ENCODE measurements at places on chromosomes 7 and 10.

DNA sequence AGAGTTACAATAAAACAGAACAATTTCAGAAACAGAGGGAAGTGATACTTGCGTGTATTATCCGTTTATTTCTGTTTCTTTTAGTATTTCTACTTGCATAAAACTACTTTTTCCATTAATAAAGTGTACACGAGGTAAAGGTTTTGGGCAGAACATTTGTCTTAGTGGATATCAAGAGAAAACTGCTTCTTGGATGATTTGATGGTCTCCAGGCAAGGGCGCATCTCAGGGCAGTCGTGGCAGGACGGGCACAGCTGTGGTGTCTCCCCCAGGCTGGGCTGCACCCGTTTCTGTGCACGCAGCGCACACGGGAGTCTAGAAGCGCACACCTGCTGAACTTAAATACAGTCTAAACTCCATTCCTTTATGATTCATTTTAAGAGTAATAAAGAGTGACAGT lies 23.4 kb upstream of the RNF32 start:
- no peak for DNase-seq

GRCh38 chr7:157495177-157495553 lies 158.4 kb downstream of the DNAJB6 start:
- no peak for DNase-seq

DNA sequence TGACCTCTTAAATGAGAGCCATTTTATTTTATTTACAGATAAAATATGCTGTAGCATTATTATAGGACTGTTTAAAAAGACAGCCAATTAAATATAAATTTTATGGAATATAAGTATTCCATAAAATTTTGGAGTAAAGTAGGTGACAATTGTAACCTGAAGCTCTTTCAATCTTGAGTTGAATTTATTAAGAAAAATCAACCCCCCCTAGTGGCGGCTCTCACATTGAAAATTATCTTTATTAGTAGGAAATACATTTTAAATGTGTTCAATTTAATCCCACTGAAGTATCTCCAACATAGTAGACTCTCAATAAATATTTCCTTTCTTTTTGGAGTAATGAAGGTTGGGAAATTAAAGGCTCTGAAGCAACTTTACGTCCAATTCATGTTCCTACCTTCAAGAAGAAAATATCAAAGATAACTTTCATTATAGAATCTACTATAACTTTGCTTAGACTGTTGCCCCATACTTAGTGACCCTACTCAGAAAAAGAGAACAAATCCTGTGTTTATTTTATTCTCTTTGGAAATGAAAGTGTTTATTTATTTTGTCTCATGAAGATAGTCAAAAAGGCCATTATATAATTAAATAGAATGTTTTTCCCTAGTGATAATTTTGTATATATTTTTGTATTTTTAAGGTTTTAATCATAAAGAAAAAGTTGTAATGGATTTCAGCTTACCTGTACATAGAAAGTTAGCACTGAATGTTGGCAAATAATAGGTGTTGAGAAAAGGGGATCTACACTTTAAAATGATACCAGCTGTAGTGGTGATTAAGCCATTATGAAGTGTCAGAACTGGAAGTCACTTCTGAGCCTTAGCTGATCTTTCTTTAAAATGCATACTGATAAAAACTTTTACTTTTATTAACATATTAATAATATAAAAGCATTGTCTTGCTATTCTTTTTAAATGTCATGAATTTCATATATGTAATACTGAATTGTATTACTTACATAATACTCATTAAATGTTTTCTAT lies 3.3 kb downstream of the AHR start:
- no peak for DNase-seq

GRCh38 chr10:72219235-72219814 lies 3.2 kb upstream of the ASCC1 start:
- no peak for DNase-seq

DNA sequence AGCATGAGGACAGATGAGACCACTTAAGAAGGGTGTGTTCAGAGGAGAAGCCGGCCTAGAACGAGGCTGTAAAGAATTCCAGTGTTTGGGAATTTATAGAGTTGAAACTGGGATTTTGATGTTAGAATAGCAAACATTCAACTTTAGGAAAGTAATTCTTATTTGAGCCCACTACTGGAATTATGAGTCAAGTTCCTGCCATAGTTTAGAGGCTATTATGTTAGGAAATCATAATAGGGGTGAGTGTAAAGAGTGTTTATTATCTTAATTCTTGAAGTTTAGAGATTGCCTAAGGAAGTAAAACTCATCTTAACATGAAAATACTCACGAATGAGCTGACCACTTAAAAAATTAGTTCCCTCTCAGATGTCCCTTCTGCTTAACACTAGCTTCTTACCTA lies 2.1 kb downstream of the CBLL1 start:
- no peak for DNase-seq

DNA sequence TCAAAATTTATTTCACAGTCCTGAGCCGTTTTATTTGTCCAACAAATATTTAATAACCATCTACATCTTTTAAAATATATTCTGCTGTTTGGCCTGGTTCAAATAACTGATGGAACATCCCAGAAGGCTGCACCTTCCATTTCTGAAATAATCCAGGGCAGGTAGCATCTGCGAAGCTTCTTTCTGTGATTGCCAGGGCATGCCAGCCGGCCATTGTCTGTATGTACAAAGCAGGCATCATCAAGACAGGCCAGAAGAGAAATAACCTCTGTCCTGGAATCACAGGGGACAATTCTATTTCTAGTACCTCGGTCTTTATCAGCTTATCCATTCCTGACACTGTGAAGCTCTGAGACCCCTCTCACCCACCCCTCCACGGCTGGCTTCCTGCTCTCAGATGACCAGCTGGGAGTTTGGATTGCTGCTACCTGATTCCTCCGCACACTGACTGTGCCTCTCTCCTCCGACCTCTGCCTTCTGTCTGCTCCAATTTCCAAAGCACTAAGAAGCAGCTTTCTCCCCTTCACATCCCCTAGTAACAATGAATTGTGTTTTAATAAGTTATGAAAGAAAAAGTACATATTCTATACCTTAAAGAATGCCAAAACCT lies 8.0 kb downstream of the DGKI start:
- DNase-seq = no peak

GRCh38 chr7:142414135-142414534 lies 156.3 kb upstream of the PRSS58 start:
- DNase-seq = no peak

- no peak for DNase-seq
Measured at GRCh38 chr10:126867567-126868365, 37.5 kb upstream of the DOCK1 start.

- DNase-seq = peak; percentile 67
Measured at GRCh38 chr10:104308439-104308903, 29.8 kb downstream of the ITPRIP start.

DNA sequence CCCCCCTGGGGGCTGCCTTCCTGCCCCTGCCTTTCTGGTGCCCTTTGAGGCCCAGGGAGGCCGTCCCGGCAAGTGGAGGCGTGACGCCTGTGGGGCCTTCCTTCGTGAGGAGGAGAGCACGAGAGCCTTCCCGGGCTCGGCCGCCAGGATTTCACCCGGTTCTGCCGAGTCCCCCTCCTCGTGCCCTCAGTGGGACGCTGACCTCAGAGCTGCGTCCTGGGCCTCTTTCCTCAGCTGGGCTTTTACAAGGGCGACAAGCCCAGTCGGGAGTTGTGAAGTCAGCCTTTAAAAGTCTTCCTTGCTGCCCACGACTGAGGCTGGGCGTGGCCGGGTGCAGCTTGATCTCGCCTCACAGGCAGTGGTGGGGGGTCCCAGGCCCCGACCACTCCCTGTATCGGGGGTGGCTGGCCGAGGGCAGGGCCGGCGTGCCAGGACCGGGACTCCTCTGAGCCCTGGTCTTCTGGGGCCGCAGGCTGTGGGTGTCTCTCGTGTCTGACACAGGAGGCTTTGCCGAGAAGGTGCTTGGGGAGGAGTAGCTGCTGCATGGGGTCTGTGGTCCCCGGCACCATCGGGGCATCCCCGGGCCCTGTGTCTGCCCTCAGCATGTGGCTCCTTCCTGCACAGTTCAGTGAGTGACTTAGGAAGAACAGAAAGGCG lies 41.8 kb downstream of the FAM20C start:
- DNase-seq = no peak

DNA sequence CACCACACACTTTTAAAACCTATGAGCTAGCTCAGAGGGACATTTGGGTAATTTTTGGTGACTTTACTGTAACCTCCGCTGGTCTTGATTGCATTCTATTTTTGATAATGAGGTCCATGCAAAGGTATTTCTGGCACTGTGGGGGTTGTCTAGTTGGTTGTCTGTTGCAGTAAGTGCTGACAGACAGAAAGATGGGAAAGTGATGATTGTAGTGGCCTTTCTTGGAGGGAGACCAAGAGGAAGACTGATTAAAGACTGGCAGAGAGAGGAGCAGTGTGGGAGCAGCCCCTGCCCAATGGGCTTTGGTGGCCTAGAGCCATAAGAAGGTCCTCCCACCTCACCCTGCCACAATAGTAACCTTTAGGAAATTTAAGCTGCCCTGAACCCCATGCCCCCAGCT lies 173.4 kb upstream of the CTBP2 start:
- DNase-seq = no peak

- no peak for DNase-seq
Measured at GRCh38 chr10:126502441-126502840, 114.2 kb upstream of the ADAM12 start.

GRCh38 chr10:103231047-103231551 lies 14.6 kb upstream of the RPEL1 start:
- no peak for DNase-seq

DNA sequence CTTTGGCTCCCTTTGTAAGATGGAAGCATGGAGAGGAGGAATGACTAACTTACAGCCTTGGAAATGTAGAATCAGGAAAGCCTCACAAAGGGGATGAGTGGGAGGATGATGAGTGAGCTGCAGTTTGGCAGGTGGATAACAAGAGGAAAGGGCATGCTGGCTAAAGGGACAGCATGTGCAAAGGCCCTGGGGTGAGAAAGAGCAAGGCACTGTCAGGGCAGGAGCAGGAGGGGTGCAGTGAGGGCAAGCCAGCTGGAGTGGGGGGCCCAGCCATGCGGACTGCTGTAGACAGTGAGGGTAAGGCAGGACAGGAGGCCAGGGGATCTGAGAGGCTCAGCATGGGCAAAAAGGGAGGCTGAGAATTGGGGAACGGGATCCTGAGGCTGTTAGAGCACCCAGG lies 20.5 kb downstream of the TLL2 start:
- DNase-seq = no peak

GRCh38 chr7:14403587-14403986 lies 414.1 kb upstream of the ETV1 start:
- no peak for DNase-seq

DNA sequence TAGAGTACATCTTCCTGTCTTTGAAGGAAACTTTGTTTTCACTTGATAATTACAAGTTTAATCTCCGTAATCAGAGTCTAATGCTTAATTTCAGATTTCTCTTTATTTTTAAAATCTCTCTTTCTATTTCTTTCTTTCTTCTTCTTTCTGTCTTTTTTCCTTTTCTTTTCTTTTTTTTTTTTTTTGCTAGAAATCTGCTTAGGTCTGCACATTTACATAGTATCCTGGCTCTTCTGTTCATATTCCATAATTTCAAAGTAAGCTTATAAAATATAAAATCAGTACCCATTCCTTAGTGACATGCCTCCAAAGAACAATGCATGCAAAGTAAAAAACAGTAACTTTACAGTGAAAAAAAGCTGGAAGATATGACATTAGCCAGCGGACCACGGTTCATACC lies 601.7 kb upstream of the VSTM2A start:
- no peak for DNase-seq

DNA sequence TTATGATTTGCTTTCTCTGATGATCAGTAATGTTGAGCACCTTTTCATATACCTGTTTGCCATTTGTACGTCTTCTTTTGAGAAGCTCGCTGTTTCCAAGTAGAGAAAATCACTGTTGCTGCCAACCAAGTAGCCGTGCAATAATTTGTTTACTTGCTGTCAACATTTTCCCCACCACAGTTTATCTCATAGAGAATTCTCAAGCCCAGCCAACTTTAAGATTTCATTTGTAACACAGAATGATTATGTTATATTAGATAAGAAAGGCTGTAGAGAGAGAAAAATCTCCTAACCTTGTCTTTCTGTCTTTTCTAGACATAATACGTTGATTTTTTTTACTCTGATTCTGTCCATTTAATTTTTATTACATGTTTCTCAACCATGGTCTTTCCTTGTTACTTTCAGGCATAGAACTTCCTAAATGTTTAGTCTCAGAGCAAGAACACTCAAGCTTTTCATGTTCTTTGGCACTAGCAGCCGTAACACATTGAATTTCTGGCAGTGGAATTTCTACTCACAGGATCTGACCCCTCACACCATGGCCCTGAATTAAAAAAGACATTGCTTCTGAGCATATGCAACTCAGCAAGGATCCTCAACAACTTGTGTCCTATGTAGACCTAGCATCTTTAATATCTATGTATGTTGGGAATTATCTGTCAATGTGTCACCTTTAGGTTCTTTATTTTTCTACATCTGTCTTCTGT lies 23.1 kb downstream of the RPA3 start:
- DNase-seq = no peak

- peak; percentile 55 for DNase-seq
Measured at GRCh38 chr10:118720685-118721538, 33.9 kb downstream of the CACUL1 start.

Data from stimulated activated naive CD8-positive, alpha-beta T cell treated with anti-CD3 and anti-CD28 coated beads, Interleukin-15, amount 100 ng/mL, for 72 hours (primary cell).